ENCODE measurements at places on chromosomes 13 and 19.

DNA sequence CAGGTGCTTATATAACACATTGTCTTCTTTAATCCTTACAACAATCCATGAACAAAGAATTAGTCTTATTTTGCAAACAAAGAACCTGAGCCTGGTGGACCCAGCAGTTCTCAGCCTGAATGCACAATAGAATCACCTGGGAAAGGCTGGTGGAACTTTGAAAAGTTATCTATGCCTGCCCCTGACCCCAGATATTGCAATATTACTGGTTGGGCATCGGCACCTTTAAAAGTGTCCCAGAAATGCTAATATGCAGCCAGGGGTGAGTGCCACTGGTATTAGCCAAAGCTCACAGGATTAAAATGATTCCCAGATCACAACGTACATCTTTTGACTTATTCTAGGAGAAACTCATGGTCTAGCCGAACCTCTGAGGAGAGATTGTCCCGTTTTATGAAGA, 268.8 kb downstream of the KLF5 start:
- no peak for DNase-seq

- no peak for DNase-seq
Observed at GRCh38 chr19:11265785-11266236, 3.5 kb upstream of the DOCK6 start.

DNA sequence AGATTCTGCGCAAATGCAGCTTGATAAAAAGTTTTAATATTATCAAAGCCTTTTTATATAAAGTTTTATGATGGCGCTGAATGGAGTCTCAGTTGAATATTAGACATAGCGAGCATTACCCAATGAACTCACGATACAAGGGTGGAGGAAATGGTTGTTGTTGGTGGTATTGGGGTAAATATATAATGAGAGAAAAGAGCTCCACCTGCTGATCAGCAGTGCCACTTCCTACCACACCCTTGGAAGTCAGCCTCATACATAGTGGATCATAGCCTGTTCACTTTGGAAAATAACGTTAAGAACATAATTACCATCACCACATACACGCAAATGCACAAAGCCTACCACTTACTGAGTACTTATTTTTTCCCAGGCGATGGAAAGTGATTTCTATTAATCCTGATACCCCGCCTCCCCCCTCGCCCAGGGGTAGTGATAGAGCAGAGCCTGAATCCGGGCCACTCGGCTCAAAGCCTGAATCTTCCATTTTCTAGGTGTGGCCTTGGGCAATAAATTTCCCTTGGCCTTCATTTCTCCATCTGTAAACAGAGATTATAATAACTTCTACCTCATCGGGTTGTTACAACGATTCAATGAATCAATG, 358.3 kb downstream of the KLF5 start:
- DNase-seq, result no peak

DNA sequence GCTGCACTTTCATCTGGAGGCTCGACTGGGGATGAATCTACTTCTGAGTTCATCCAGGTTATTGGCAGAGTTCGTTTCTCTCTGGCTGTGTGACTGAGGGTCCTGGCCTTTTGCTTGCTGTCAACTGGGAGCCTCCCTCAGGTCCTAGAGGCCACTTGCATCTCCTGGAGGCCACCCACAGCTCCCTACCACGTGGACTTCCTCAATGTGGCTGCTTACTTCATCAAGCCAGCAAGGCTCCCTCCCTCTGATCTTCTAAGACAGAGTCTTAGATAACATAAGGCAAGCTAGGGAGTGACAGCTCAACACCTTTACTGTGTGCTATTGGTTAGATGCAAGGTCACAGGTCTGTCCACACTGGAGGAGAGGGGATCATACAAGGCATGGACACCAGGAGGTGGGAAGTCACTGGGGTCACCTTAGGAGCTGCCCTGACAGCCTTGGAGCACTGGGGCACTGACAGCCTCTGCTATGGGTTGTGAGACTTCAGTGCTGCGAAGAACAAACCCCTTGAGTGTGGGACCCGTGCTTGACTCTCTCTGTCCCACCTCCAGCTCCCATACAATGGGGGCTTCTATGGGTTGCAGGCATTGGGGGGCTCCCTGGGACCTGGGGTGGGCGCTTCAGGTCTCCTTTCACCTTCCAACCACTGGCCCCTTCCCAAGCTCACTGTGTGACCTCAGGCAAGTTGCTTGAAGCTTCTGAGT, 5.3 kb downstream of the FAM187B start:
- no peak for DNase-seq

- DNase-seq, result no peak
Observed at GRCh38 chr13:47000165-47000564, 103.3 kb upstream of the HTR2A start.

- no peak for DNase-seq
Observed at GRCh38 chr19:19406878-19407632, 1.6 kb downstream of the GATAD2A start.

DNA sequence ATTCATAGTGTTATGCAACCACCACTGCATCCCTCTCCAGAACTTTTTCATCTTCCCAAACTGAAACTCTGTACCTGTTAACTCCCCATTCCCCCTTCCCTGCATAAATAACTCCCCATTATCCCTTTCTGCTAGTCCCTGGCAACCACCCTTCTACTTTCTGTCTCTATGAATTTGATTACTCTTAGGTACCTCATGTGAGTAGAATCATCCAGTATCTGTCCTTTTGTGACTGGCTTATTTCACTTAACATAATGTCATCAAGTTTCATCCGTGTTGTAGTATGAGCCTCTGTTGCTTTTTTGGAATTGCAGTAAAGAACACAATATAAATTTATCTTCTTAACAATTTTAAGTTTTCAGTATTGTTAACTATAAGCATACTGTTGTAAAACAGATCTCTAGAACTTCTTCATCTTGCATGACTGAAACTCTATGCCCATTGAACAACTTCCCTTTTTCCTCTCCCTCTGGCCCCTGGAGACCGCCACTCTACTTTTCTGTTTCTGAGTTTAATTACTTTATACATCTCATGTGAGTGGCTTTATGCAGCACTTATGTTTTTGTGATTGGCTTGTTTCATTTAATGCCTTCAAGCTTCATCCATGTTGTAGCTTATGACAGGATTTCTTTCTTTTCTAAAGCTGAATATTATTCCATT, 87.3 kb upstream of the ABCC4 start:
- DNase-seq, result no peak

DNA sequence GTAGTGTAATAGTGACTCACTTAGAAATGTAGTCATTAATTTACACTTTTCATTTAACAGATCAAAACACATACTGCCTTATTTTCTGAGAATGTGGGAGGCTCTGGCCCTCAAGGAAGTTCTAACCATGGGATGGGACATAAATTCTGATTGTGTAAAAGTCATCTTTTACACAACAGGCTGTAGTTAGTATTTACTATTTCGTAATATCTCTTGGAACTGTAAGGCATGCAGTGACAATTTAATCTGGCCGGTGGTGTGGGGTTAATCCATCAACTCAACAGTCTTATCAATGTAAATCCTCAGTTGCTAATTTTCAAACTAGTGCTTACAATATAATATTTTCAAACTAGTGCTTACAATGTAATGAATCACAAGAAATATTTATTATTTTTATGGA, 1599.2 kb downstream of the EFNB2 start:
- no peak for DNase-seq

DNA sequence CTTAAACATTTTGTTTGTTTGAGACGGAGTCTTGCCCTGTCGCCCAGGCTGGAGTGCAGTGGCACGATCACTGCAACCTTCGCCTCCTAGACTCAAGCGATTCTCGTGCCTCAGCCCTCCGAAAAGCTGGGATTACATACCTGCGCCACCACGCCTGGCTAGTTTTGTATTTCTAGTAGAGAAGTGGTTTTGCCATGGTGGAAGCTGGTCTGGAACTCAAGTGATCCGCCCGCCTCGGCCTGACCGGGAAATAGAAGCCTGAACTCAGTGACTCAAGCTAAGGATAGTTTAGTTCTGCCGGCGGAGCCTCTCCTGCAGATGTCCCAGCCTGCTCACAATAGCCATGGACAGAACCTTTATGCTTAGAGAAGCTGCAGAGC, 53.0 kb upstream of the ZNF254 start:
- no peak for DNase-seq

DNA sequence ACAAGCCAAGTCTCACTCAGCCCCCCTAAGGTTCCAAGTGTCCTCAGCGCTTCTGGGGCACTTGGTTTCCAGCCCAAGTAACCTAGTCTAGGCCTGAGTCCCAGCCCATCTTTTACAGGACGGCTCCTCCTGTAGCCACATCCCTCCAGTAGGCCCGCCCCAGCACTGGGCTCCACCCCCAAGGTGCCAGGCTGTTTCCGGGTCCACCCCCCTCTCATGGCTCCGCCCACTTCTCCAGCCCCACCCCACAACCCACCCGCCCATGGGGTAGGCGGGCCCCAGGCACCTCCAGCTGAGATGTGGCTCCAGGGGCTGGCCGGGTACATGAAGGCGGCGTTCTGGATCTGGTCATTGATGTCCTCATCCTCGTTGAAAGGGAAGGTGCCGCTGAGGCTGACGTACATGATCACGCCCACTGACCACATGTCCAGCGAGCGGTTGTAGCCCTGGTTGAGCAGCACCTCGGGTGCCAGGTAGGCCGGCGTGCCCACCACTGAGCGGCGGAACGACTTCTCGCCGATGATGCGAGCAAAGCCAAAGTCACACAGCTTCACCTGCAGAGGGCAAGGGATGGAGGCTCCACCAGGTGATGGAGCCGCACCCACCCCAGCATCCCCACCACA, 17.2 kb upstream of the DACT3 start:
- DNase-seq, result no peak

GRCh38 chr19:51111606-51112005, 3.4 kb upstream of the CTU1 start:
- no peak for DNase-seq

DNA sequence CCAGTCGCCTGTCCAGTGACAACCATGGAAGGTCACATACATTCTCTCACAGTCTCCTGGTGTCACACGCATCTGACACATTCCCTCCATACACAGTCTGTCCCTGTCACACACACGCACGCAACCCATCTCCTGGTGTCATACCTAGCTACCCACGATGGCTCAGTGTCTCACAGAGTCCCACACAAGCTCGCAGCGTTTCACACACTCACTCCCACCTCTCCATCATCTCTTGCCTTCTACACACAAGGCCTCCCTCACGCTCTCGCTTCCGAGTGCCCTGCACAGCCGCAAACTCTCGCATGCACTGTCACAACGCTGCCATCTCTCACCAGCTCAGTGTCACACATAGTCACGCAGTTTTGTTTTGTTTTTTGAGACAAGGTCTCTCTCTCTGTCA, 1.2 kb upstream of the GNG8 start:
- no peak for DNase-seq

- no peak for DNase-seq
Observed at GRCh38 chr19:55161571-55162322, 4.2 kb upstream of the TNNI3 start.

DNA sequence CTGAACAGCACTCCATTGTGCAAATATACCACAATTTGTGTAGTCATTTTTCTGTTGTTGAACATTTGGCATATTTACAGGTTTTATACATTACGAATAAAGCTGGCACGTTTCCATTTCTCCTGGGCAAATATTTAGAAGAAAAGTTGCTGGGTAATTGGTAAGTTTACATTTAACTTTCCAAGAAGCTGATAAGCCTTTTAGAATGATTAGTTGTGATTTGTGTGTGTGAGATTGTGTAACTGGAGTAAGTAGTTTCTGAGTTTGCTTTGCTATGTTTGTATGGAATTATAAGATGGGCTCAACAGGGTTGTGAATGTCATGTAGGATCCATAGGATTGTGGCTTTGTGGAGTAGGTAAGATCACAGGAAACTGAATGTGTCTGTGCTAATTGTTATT, 1.6 kb upstream of the ZNF529 start:
- DNase-seq, result no peak

DNA sequence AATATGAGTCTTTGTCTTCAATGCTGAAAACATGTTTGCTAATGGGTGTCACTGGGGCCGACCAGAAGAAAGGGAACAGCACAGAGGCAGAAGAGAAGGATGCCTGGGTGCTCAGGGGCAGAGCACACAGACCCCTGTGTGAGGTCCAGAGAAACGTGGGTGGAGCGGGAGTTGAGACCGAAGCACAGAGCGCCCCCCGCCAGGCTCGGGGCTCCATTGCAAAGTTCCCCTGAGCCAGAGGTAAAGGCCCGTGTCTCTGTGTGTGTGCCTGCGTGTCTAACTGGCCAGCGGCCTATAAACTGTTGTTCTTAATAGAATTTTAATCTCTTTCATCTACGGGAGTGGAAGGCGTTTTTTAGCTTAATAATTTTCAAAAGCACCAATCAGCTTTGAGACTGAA, 343.1 kb downstream of the TEX29 start:
- no peak for DNase-seq

DNA sequence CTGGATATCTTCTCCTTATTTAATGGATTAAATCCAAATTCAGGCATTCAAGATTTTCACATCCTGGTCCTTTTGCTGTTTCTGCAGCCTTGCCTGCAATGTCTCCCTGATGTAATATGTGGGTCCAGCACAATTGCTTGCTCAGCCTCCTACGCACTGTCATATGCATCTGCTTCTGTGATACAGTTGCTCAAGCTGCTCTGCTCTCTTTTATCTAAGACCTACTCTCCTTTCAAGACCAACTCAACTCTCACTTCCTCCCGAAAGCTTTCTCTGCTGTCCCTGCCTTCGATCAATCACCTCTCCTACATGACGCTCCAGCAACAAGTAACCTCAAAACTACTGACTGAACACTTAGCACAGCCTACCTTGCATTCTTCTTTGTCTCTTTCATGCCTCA, 138.2 kb downstream of the DCLK1 start:
- DNase-seq, result no peak

DNA sequence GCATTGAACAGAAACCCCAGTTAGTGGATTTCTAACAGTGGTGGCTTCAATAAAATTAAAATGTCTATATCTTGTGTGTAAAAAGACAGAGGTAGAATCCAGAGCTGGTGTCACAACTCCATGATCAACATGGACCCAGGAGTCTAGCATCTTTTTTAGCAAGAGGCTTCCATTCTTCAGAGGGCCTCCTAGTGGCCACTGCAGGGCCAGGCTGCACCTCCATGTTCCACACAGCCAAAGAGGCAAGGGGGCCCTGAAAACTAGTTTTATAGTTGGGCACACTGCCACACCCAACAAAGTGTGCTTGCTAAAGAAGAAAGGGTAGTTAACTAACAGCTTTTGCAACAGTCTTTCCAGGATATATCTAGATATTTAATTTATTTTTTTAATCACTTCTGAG, 12.9 kb downstream of the N4BP2L1 start:
- DNase-seq, result no peak

GRCh38 chr19:40592170-40592569, 9.0 kb upstream of the LTBP4 start:
- DNase-seq, result no peak

DNA sequence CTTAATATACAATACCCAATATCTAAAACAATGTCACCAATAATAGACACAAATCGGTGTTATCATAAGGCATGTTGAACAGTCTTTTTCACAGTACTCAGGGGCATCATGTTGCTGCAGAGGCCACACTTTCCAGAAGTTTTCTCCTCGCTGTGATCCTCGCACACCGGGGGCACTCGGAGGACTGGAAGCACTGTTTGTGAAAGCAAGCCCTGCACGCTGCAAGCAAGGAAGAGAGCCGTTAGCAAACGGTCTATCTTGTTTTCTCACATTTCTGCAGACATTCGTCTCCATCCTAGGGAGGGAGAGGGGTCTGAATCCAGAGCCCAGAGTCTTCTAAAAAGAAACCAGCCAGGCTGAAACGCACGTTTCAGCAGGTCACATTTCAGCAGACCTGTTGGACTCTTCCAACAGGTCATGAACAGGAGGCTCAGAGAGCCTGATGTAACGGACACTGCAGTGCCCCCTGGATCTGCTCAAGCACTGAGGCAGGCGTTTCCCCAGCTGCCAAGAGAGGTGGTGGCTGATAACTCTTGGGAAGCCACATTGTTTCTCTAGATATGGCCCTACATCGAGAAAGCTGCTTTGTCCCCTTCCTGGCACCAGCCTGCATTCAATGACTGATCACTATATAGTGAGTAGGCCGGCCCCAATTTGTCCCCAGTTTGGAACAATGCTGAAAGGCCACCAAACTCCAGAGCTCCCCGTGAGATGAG, 43.6 kb downstream of the RUBCNL start:
- no peak for DNase-seq

Data from smooth muscle cell of the brain vasculature (primary cell).